ENCODE measurements at places on chromosomes 1 and 21. TPM values are rescaled to one million over a fixed set of nuclear protein-coding genes. Genes with fewer than 3 reads are reported as not detected.

Gene CFAP57
- total RNA-seq = 1.8 TPM

Gene SETDB1
- total RNA-seq = 53.7 TPM

- no peak for DNase-seq
These were observed 52.9 kb downstream of the SUCO start for GRCh38 chr1:172585861-172586260.

DNA sequence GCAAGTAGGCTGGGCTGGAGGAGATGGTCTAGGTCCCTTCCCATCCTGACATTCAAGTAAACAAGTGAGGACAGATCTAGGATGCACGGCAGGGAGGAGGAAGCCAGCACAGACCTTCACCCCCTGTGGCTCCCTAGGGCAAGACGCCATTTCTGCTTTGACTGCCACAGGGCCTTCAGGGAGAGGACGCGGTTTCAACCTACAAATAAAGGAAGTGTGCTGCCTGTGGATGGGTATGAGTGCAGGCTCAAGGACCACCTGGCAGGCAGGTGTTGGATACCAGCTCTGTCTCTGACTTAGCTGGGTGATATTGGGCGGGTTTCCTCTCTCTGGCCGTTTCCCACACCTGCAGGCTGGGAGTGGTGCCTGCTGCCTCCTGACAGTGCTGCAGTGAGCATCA is 16.2 kb downstream of the SLC2A1 start:
- no peak for DNase-seq

DNA sequence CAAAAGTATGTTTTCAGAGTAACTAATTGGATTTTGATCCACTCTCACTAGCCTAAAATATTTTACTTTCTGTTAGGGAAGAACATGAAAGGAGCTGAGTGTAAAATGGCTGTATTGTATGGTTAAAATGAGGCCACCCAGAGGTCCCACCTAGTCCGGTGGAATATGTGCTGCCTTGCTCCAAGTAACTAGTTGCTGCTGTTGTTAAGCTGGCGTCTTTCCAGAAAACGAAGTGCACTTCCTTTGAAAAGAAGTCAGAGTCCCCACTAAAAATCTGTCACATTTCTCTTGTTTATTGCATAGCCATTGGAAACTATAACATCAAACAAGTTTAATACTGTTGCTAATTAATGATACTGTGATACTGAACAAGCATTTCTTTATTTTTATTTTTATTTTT is 3.2 kb downstream of the SLC25A33 start:
- DNase-seq = no peak

DNA sequence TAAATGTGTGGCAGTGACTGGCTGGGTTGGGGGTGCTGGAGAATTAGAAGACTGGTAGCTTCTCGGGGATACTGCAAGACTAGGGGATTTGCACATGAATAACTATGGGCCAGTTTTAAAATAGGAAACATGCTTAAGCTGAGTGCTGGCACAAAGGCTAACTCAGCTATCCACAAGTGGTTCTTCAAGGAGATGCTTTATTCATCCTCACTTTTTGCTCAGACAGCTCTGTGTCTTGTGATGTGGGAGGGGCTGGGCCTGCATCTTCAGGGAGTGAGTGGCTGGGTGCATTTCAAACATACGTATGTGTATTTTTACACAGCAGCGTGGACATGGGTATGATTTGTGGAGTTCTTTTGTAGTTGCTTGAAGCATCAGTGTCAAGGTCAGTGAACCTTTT is 2.3 kb downstream of the COQ8A start:
- DNase-seq = no peak

All from dorsolateral prefrontal cortex (tissue), 122 donors.